Adrenal gland (tissue), 19 donors: ENCODE measurements at places on chromosomes 3 and 15. TPM values are rescaled to one million over a fixed set of nuclear protein-coding genes. Genes with fewer than 3 reads are reported as not detected.

The C2CD4A gene
- 0.24 TPM for polyA plus RNA-seq

The SHC4 gene
- 1.0 TPM for polyA plus RNA-seq

The ISLR gene
- polyA plus RNA-seq = 6.1 TPM

The SLC2A2 gene
- not detected for polyA plus RNA-seq

- H3K27me3 ChIP-seq = no peaks in the 10 kb centered on the region
- no peak overlapping the region for H3K27ac ChIP-seq
- no peaks in the 10 kb centered on the region for H3K4me1 ChIP-seq
- no peaks in the 10 kb centered on the region for H3K36me3 ChIP-seq
- no peak overlapping the region for H3K4me3 ChIP-seq
Measured at GRCh38 chr3:128813097-128813496, 66.3 kb upstream of the ACAD9 start.

GRCh38 chr15:45431511-45431910 is 53.2 kb upstream of the GATM start:
- no peak overlapping the region for H3K27ac ChIP-seq
- H3K4me3 ChIP-seq = no peak overlapping the region
- peaks cover 7% of the 10 kb centered on the region for H3K4me1 ChIP-seq
- no peaks in the 10 kb centered on the region for H3K36me3 ChIP-seq
- no peaks in the 10 kb centered on the region for H3K27me3 ChIP-seq

GRCh38 chr3:123767009-123767372 is 117.1 kb downstream of the MYLK start:
- H3K27me3 ChIP-seq = no peaks in the 10 kb centered on the region
- no peak overlapping the region for H3K4me3 ChIP-seq
- no peaks in the 10 kb centered on the region for H3K36me3 ChIP-seq
- DNase-seq = no peak
- H3K27ac ChIP-seq = no peak overlapping the region

DNA sequence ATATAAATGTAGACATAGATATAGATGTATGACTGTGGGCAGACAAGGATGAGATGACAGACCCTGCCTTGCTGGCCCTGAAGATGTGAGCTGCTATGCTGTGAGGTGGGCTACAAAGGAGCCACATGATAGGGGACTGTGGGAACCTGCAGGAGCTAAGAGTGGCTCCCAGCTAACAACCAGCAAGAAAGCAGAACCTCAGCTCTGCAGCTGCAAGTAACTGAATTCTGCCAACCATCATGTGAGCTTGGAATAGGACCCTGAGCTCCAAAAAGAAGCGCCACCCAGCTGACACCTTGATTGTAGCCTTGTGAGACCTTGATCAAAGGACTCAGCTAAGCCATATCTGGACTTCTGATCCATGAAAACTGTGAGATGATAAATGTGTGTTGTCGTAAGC is 123.3 kb upstream of the GRM7 start:
- no peak overlapping the region for H3K4me3 ChIP-seq
- H3K4me1 ChIP-seq = no peaks in the 10 kb centered on the region

- peaks cover 8% of the 10 kb centered on the region for H3K27me3 ChIP-seq
- no peak overlapping the region for H3K27ac ChIP-seq
- no peak for DNase-seq
- no peaks in the 10 kb centered on the region for H3K36me3 ChIP-seq
Measured at GRCh38 chr3:46389306-46389705, 17.6 kb downstream of the CCR5AS start.

- DNase-seq = peak; percentile 13
- H3K36me3 ChIP-seq = no peaks in the 10 kb centered on the region
- H3K4me3 ChIP-seq = no peak overlapping the region
- H3K27me3 ChIP-seq = no peaks in the 10 kb centered on the region
- H3K27ac ChIP-seq = no peak overlapping the region
Measured at GRCh38 chr3:187082758-187083375, 56.4 kb downstream of the RPL39L start.

DNA sequence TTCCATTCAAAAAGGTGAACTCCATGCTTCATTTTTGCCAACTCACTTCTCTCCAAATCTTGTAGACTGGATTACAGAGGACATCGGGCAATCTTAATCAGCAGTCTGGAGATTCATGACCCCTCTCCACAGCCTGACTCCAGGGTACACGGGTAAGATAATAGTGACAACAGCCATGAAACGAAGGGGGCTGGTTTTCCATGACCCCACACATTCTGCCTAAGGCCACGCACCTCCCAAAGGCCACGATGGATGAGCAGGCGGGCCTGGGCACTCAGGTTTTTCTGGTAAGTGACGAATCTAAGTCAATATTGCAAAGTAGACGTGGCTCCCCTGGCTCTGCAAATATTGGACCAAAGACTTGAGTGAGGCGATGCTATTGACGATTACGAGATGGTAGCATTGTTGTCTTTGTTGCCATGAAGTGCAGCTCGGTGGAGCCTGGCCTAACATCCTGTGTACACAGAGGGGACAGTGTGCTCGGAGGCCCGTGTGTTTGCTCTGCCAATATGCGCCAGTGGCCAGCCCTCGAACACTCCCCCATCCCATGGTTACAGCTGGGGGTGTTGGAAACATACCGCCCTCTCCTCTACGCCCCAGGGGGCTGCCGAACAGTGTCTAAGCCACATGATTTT is 119.1 kb downstream of the OPA1 start:
- H3K4me1 ChIP-seq = no peaks in the 10 kb centered on the region
- H3K36me3 ChIP-seq = no peaks in the 10 kb centered on the region
- no peak overlapping the region for H3K4me3 ChIP-seq
- H3K27me3 ChIP-seq = no peaks in the 10 kb centered on the region

DNA sequence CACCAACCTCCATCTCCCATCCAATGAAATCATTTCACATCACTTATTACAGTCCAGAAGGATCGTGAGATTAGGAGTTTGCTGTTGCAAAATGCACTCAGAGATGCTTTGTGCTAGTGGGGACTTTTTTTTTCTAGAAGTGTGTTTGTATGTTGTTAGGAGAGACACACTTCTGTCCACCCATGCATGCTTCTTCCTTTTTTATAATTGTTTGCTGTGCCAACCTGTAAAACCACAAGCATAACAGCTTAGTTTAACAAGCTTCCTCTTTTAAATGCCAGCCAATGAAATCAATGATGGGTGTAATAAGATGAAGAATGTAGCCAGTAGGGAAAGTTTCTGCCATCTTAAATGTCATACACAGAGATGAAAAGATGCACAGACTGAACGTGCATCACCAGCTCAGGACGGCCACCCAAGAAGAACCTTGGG is 305.6 kb upstream of the STT3B start:
- DNase-seq = no peak
- no peak overlapping the region for H3K27ac ChIP-seq
- no peaks in the 10 kb centered on the region for H3K4me1 ChIP-seq
- no peak overlapping the region for H3K4me3 ChIP-seq
- H3K36me3 ChIP-seq = no peaks in the 10 kb centered on the region

DNA sequence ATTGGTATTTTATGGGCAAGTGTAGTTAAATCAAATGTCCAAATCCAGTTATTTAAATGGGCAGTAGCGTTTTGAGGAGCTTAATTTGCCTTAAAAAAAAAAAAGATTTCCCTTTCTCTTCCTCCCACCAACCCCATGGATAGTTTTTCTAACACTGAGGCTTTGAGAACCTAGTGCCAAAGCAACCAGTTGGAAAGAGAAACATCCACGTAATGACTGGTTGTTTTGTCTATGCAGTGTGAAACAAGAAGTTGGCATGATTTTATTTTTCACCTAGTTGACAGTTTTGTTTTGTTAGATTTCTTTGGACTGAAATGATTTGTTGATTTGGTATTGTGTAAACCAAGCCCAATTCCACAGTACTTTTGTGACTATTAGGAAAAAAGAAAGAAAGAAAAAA is 170.0 kb downstream of the SOX2 start:
- no peak overlapping the region for H3K27ac ChIP-seq
- H3K27me3 ChIP-seq = no peaks in the 10 kb centered on the region
- DNase-seq = no peak
- H3K4me1 ChIP-seq = no peaks in the 10 kb centered on the region
- no peak overlapping the region for H3K4me3 ChIP-seq
- H3K36me3 ChIP-seq = no peaks in the 10 kb centered on the region

DNA sequence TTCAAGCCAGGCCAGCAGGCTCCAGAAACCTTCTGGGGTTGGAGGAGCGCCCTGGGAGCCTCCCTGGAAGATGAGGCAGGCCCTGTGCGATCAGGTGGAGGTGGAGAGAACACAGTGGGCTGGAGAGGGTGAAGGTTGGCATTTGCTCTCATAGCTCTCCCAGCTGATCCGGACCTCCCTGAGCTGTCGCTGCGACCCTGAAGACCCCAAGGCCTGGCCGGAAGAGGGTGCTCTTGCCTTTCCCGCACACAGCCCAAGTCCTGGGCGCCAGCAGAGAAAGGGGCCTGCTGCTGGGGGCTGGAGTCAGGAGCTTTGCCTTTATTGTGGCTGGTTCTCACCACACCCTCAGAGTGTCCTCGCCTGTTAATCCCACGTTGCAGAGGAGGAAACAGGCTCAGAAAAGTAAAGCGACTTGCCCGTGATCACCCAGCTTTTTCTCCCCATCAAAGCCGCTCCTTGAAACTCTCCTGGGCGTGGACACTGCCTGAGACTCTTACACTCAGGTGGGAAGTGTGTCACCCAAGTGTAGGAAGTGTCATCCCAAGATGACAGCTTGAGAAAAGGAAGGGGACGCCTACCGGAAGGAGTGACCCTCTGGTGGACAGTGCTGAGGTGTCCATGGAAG is 8.6 kb upstream of the RPL29 start:
- DNase-seq = no peak
- no peak overlapping the region for H3K4me3 ChIP-seq
- peaks cover 27% of the 10 kb centered on the region for H3K4me1 ChIP-seq
- H3K27ac ChIP-seq = no peak overlapping the region
- H3K27me3 ChIP-seq = no peaks in the 10 kb centered on the region

- DNase-seq = no peak
- no peaks in the 10 kb centered on the region for H3K4me1 ChIP-seq
- no peak overlapping the region for H3K27ac ChIP-seq
- no peak overlapping the region for H3K4me3 ChIP-seq
Measured at GRCh38 chr3:125386811-125387210, 11.7 kb upstream of the ZNF148 start.

DNA sequence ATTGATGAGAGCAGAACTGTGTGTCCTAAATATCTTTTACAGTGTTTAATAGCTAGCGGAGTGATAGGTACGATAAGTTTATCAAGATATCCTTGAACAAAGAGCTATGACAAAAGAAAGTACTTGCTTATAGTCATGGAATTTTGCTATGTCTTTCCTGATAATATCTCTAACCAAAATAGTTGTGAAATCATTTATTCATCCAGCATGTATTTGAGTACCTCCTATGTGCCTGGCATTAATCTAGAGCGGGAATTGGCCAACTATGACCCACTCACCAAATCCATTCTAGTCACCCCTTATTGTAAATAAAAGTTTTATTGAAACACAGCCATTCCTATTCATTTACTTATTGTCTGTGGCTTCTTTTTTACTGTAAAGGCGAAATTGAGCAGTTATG is 46.6 kb downstream of the ZFAND6 start:
- peak overlapping the region; percentile 43 for H3K27ac ChIP-seq
- H3K4me1 ChIP-seq = peaks cover 11% of the 10 kb centered on the region
- no peaks in the 10 kb centered on the region for H3K27me3 ChIP-seq
- no peak for DNase-seq
- no peak overlapping the region for H3K4me3 ChIP-seq

- no peak for DNase-seq
- H3K27ac ChIP-seq = no peak overlapping the region
- H3K4me3 ChIP-seq = no peak overlapping the region
- no peaks in the 10 kb centered on the region for H3K4me1 ChIP-seq
Measured at GRCh38 chr3:183148056-183148455, 14.5 kb downstream of the LAMP3 start.

DNA sequence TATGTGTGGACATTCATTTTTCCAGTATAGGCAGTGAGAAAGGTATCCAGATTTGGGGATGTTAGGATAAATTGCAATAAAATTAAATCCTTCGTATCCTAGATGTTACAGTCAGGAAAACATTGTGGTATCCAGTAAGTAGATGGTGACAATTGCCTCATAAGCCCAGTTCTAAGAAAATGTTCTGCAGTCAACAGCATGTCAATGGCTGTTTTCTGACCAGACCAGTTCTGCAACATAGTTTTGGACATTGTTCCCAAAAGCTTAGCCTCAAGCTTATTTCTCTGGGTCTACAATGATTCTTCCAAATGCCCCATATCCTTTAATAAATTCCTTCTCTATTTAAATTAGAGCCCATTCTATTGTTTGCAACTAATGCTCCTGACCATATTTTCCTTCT is 480.7 kb downstream of the FHIT start:
- H3K4me1 ChIP-seq = no peaks in the 10 kb centered on the region
- no peak overlapping the region for H3K27ac ChIP-seq
- DNase-seq = no peak
- H3K36me3 ChIP-seq = no peaks in the 10 kb centered on the region

DNA sequence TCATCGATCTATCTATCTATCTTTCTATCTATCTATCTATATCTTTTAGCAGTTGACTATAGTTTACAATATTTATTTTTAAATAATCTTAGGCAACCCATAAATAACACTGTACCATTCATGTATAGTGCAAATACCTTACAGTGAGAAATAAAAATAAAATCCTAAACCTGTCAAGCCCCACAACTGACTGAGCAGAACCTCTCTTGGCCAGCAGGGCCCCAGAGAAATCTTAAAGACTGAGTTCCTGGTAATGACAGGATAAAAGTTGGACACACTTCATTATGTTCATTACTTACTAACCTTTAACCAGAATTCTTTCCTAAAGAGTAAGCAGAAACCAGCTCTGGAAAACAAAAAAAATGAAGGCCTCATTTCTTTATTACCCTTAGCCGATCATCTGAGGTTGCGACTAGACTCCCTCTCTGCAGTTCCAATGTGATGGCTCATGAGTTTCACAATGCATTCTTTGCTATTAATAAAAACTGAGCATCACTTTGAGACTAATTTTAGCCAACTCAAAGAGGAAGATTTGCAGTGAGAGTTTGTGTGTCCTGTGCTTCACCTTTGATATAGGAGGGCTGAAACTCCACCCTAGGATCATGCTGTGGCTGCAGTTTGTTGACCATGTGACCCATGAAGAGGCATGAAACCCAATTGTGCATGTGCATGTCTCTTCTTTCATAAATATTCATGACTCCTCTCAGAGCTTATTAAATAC is 1072.0 kb downstream of the NSUN3 start:
- no peak overlapping the region for H3K27ac ChIP-seq
- H3K27me3 ChIP-seq = no peaks in the 10 kb centered on the region

- peaks cover 5% of the 10 kb centered on the region for H3K4me1 ChIP-seq
- no peaks in the 10 kb centered on the region for H3K27me3 ChIP-seq
- no peak overlapping the region for H3K4me3 ChIP-seq
- no peaks in the 10 kb centered on the region for H3K36me3 ChIP-seq
Measured at GRCh38 chr3:71047616-71048531, 535.7 kb downstream of the FOXP1 start.

DNA sequence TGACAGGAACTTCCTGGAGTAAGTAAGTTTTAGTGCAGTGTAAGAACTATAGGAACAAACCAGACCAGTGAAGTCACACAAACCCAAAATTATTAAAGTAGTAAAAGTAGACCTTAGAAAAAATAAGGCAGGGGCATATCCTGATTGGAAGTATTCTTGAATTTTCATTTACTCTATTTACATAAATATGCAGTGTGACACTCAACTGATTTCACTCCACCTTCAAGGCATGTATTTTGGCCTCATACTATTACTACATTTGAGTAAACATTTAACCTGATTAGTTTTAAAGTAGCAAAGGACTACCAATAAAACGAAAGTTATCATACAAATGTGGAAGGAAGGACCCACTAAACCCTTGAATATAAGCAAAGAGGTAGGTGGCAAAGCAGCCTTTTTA is 22.8 kb downstream of the TRNT1 start:
- no peak overlapping the region for H3K27ac ChIP-seq
- no peaks in the 10 kb centered on the region for H3K27me3 ChIP-seq
- no peak overlapping the region for H3K4me3 ChIP-seq
- H3K4me1 ChIP-seq = no peaks in the 10 kb centered on the region
- H3K36me3 ChIP-seq = no peaks in the 10 kb centered on the region
